NCI-H2227 treated with DMSO at 0.1 percent for 48 hours (cell line): ENCODE measurements at places on chromosomes 5 and 9.

GRCh38 chr5:136149891-136150290, 17.2 kb downstream of the SMAD5 start:
- no peak for DNase-seq

GRCh38 chr9:83981126-83981871, 694 bp downstream of the RMI1 start:
- DNase-seq, result peak; percentile 23

GRCh38 chr9:1929134-1929533, 86.0 kb upstream of the SMARCA2 start:
- DNase-seq, result no peak

DNA sequence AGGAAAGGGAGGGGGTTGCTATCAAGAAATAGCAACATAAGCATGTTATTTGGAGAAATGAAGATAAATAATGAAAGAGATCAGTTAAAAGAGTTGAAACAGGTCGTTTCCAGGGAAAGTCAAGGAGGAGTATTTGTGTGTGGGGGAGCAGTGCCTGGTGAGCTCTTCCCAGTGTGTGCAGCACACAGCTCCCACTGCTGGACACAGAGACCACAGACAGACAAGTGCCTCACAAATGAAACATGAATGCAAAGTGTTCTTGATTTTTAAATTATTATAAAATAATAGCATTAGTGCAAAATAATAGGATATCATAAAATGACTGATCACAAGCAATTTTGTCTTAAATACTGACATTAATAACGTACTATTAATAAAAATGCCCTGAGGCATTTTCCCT, 40.8 kb downstream of the LIFR start:
- DNase-seq, result peak; percentile 15

- no peak for DNase-seq
These were observed 39.1 kb upstream of the C5orf63 start for GRCh38 chr5:127112347-127112864.

DNA sequence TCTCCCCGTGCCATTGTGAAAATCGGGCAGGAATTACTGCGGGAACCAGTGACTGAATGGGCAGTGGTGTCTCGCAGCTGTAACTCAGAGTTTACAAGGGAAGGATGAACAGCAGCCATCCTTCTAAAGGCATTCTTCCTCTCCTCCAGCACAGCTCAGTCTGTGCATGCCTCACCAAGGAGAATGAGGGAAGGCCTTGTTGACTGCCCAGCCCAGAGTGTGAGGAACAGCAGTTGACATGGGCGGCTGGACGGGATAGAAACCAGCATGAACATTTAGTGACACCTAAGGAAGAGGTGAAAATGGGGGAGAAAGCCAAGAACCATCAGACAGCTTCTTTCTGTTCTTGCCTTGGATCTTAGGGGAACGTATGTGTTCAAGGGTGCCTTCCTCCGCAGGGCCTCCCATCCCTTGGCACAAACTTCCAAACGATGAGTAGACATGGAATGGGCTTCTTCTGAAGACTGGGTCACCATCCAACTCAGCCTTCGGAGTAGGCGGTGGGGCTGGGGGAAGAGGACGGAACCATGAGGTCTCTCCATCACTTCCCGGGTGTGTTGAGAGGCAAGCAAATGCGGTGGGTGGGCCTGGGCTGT, 887 bp upstream of the PDE8B start:
- no peak for DNase-seq

GRCh38 chr9:113690055-113690740, 185.9 kb upstream of the ZNF618 start:
- no peak for DNase-seq

DNA sequence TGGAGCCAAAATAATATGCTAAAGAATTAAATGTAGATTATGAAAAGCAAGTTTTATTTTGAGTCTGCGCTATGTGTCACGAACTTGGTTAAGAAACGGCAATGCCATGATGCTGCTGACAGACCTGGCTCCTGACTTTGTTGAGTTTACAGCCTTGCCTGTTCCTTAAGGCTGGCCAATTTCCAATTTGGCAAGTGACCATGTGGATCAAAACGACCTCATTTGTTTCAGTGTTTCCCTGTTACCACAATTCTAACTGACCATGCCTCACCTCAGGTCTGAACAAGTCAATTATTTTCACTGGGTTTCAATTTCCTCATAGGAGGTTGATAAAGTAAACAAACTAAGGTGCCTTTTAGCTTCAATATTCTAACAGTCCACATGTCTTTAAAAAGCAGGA, 461.4 kb downstream of the ZNF608 start:
- no peak for DNase-seq

- DNase-seq, result no peak
These were observed 5.1 kb upstream of the GNPDA1 start for GRCh38 chr5:142017832-142018427.

DNA sequence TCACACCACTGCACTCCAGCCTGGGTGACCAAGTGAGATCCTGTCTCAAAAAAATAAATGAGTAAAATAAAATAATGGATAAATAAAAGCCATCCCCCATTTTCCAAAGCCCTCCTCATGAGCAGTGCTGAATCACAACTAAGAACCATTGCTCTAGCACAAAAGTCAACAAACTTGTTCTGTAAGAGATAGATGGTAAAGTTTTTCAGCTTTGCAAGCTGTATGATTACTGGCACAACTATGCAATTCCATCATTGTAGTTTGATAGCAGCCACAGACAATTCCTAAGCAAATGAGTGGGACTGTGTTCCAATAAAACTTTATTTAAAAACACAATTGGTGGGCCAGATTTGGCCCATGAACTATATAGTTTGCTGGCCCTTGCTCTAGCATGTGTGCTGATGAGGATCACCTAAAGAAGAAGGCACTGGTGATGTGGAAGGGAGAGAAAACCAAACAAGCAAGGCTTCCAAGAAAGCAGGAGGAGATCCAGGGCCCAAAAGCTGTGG, 64.6 kb downstream of the NEURL1B start:
- no peak for DNase-seq

GRCh38 chr5:53426878-53427277, 53.6 kb upstream of the FST start:
- DNase-seq, result no peak

GRCh38 chr5:173537228-173537627, 79.2 kb downstream of the BOD1 start:
- DNase-seq, result no peak

DNA sequence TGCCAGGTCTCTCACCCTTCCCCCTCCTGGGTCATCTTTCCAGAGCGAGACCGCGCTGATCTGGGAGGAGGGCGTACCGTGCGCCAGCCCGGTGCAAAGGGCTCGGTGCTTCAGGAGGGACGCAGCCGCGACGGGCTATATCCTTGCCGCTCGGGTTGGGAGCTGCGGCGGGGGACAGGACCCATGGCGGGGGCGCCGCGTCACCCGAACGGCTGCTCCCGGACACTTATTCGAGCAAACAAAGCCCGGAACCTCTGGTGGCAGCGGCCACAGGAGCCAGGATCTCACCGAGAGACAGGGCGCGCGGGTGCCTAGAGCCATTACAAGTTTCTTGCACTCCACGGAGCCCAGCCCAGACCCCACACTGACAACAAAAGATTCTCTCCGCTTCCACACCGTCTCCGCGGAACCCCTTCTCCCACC, 1.3 kb downstream of the SEMA6A start:
- DNase-seq, result no peak

- DNase-seq, result no peak
These were observed 359.6 kb downstream of the DEPDC1B start for GRCh38 chr5:60340326-60340725.

DNA sequence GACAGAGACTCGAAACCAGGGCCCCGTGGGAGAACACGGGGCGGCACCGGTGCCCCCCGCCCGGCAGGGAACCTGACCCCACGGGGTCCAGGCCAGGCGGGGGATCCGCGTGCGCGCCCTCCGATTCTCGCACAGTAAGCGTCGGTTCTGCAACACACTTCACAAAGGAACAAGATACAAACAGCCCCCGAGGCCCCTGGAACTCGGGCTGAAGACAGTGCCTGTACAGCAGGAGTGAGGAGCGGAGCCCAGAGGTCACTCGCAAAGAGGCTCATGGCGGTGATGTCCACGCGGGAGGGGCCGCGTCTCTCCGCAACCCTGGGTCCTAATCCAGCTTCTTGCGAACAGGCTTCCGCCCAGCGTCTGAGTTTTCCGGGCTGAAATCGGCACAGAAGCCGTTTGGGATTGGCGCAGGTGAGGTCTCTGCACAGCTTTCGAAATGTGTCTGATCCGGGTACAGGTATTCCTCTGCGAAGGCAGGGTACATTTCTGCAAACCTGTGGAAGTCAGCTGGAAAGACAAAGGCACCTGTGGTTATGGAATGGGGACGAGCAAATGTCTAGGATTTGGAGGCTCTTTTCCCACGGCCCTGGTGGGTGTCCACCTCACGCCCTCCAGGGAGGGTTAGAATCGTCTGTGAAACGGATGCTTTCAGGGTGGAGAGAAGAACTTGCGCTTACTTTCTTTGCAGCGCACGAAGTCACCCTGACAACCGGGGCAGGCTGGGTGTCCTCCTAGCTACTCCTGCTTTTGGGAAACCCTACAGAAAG, 18.3 kb upstream of the SLC6A3 start:
- no peak for DNase-seq

DNA sequence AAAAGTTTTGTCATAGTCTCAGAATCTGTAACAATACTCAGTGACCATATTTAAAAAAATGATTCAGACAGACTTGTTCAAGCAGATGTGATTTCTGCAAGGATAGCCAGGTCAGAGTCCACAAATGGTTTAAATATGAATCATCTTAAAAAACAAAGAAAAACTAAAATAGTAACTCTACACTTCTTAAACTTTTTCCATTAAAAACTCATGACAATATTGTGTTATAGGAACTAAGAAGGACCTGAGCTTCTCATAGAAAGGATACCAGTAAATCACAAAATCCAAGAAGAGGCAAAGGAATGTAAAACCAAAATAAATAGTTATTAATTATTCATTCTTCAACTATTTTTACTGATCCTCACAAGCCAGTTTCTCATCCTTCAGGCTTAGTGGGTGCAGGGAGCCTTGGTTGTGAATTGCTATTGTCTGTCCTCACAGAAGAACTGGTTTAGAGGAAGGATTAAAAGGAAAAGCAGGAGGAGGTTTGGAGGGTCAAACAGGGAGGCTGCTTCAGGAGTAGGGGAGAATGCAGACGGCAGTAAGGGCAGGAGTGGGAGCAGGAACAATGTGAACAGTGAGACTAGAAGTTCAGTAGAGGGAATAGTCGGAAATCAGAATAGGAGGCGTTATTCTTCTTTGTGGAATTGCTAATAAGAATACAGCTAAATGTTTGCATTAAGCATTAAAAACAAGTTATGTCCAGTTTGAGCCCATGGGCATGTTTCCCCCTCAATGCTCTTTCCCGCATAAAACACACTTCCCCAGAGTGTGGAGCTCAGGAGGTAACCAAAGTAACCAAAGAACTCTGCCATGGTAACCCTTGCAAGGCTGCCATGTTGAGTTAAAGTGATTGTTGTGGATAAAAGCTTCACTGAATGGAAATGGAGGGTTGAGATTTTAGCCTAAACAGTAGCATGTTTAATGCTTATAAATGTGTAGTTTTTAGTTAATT, 110.7 kb downstream of the CCDC192 start:
- no peak for DNase-seq

DNA sequence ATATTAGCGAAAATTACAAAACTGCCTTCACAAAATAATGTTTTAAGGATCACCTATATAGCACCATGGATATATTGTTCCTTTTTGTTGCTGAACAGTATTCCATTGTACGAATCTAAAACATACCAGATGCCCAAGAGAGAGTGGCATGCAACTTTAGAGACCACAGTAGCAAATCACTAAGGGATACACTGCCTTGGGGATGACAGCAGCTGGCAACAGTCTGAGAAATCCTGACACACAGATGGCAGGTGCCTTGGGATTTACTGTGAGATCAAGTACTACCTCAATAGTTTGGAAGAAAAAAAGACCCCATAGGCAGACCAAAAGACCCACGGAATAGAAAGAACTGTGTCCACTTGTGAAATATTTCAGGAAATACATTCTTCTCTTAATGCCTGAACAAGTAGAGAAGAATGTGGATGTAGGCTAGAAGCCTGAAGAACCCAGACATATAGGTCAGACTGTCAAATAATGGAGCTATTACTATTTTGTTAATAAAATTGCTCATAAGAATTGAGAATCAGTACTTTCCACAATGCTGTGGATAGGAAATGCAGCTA, 53.4 kb downstream of the PLPP1 start:
- DNase-seq, result no peak

DNA sequence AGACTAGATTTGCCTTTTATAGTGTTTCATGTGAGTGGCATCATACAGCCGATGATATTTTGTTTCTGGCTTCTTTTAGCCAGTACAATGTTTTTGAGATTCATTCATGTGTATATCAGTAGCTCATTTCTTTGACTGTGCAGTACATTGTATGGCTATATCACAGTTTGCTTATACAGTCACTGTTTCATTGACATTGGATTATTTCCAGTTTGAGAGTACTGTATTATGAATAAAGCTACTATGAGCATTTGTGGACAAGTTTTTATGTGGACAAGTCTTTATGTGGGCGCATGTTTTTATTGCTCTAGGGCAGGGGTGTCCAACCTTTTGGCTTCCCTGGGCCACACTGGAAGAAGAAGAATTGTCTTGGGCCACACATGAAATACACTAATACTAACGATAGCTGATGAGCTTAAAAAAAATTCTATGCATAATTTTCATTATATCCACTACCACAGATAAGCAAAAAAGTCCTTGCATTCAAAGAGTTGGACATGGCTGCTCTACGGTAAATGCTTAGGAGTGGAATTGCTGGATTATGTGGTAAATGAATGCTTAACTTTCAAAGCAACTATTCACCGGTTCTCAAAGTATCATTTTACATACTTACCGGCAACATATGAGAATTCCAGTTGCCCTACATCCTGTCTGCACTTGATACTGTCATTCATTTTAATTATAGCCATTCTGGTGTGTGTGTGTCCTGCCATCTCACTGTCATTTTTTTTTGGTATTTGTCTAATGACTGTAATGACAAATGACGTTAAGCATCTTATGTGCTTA, 177.8 kb downstream of the RGS3 start:
- no peak for DNase-seq

GRCh38 chr5:72605632-72606031, 98.4 kb upstream of the ZNF366 start:
- DNase-seq, result no peak

DNA sequence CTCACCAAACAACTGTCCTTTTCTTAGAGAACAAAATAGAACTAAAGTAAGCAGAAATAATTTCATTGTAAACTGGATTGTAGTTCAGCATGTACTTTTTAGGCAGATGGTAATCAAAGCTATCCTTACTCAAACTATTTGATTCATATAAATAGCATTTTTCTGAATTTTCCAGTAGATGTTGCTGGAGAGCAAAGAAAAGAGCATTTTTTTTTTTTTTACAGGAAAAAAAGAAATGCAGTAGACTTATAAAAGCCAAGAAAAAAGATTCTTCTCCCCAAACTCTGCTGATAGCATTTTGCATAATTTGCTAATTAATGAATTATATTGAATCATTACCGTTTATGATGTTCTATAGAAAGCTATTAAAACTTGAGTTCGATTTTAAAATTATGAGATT, 715.3 kb upstream of the WWC1 start:
- no peak for DNase-seq
